SK-N-MC (cell line): ENCODE measurements at places on chromosomes 4 and X.

GRCh38 chr4:26854701-26855100 lies 5.9 kb upstream of the STIM2 start:
- no peak for DNase-seq

GRCh38 chr4:82215039-82215438 lies 158.8 kb downstream of the HNRNPD start:
- no peak for DNase-seq

GRCh38 chr4:48910511-48910910 lies 3.9 kb upstream of the OCIAD2 start:
- no peak for DNase-seq

GRCh38 chr4:1862055-1862911 lies 6.3 kb upstream of the LETM1 start:
- no peak for DNase-seq

- no peak for DNase-seq
Observed at GRCh38 chrX:111123606-111124179, 27.7 kb downstream of the PAK3 start.

DNA sequence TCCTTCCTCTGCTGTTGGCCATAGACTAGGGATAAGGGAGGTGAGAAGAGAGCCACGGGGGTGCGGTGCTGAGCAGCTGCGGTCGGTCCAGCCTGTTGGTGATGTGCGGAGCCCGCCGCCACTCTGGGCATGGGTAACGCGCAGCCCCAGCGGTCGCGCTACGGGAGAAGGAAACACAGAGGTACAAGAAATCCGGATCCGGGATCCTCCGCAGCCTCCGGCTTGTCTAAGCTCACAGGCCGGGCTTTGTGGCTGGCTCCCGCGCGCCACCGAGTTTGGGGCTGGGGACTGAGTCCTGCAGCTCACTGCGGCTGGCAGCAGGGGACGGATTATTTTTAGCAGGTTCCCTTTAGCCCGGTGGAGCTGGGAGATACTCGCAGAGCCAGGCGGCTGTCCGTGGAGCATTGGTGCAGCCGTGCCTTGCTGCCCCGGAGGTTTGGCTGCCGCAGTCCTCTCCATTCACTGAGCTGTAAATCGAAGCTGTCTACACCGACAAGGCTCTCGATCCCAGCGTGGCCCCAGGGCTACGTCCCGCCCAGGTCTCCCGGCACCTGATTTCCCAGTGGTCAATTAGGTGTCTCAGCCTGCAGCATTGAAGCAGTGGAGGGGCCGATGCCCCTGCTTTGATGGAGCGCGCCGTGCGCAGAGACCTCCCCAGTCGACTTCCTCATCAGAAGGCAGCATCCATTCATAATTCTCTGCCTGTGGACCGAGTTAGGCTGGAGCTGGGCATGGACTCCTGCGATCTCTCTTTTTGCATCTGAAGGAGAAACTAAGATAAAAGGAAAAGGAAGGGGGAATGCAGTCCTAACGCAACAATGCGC lies 81.9 kb upstream of the SCML1 start:
- DNase-seq: no peak

DNA sequence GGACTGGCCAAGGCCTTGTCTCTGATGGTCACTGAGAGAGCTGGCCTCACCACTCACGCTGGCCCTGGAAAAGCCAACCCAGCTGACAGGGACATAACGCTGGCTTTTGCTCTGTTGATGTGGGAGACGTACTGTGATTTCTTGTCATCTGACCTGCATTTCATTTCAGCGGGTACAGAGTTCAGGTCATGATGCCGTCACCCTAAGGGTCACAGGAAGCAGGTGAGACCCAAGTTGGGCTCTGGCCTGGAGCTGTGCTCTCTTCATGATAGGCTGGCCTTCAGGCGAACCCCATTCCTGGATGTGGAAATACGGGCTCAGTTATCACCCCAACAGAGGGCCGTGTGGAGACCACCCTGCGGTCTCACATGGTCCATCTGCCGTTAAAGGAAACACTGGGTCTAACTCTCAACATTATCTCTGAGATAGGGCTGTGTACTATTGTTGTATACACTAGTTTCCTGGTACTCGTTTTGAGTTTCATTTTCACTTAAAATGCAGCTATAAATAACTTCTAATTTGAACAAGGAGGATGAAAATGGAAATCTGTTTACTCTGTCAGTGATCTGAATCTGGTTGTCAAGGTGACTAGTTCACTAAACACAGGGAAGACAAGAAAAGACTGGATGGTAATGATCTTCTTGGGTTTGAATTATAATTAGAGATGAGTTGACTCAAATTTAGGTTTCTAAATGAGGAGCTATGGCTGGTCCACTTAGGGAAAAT lies 89.1 kb downstream of the TBC1D9 start:
- DNase-seq: no peak

DNA sequence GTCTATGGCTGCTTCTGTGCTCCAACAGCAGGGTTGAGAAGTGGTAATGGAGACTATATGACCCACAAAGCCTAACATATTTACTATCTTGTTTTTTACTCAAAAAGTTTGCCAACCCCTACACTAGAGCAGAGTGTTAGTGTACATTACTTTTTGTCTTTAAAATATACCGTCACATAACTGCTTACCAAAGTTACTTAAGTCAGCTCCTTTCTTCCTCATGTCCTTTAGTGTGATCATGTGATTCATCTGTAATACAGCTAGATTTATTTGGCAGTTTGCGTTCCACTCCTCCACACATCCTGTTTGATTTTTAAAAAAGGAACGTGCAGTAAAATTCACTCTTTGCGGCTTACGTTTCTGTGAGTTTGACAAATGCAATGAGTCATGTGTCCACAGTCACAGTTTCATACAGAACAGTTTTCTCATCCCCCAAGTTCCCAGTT lies 162.4 kb upstream of the GPRIN3 start:
- DNase-seq: no peak

DNA sequence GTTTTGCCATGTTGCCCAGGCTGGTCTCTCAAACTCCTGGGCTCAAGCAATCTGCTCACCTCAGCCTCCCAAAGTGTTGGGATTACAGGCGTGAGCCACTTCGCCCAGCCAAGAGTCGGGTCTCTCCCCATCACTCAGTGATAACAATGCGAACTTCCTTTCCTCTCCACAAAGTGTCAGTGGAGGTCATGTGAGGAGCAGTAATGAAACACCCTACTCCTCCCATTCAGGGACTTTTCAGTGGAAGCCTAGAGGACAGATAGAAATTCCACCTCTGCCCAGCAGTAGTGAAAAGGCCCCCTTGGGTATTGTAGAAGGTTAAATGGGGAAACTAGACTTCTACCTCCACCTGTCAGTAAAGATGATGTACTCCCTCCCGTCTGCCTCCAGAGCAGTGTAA lies 141.9 kb upstream of the STK26 start:
- DNase-seq: no peak

GRCh38 chr4:185881430-185881829 lies 69.4 kb upstream of the SORBS2 start:
- no peak for DNase-seq

GRCh38 chr4:89725268-89725667 lies 111.7 kb downstream of the SNCA start:
- DNase-seq: no peak

DNA sequence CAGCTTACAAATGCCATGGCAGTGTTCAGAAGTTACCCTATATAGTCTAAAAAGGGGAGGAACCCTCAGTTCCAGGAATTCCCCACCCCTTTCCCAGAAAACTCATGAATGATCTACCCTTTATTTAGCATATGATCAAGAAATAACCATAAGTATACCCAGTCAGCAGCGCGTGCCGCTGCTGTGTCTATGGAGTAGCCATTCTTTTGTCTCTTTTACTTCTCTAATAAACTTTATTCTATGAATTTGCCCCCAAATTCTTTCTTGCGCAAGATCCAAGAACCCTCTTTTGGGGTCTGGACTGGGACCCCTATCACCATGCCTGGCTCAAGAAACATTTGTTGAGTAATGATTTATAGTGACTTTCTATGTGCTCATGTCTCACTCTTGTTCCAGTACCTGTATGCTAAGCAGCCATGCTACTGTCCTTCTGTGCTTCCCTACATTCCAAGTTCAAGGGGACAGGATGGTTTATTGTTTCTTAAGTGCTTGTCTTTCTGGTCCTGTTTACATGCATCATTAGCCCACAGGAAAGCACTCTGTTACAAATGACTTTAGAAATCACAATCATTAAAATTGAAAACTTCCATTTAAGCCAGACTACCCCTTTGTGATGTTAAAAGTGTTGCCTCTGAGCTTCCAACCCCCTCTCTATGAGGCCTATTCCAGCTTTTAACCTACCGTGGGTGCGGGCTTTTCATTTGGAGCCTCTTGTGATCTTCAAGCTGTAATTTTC lies 63.4 kb upstream of the S100G start:
- no peak for DNase-seq

DNA sequence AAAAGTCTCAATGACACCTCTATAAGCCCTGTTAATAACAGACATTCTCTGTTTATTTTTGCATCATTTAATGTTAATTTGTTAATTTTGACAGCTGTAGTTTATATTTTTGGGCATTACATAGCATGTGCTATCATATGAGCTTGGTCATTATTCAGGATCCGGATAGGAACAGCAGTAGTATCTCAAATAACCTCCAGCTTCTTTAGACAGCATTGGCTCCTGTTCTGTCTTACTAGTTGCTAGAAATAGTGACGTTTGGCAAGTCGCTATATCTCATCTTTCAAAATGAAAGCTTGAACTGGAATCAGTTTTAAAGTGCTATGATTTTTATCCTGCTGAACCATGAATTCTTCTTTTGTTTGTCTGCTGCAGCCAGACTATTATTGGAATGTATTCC lies 9.0 kb upstream of the ADGRA3 start:
- no peak for DNase-seq

GRCh38 chr4:80196259-80196921 lies 913 bp upstream of the PRDM8 start:
- DNase-seq: no peak

GRCh38 chr4:73603271-73603710 lies 16.9 kb downstream of the RASSF6 start:
- peak; percentile 48 for DNase-seq

DNA sequence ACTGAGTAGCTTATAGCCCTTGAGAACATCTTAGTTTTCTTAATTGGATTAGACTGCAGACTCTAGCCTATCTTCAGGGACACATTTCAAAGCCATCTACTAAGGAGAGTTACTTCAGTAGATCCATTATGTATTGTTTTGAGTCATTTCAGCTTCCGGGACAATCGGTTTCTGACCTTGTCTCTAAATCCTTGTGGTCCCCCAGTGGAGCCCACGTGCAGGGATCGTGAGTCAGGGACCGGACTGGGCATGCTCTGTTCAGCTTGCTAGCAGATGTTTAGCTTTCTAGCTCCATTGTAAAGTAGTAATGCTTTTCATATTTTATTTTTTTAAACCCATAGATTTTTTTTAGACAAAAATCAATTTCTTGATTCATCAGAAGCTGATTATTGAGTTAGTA lies 211.9 kb upstream of the PRPS2 start:
- no peak for DNase-seq

DNA sequence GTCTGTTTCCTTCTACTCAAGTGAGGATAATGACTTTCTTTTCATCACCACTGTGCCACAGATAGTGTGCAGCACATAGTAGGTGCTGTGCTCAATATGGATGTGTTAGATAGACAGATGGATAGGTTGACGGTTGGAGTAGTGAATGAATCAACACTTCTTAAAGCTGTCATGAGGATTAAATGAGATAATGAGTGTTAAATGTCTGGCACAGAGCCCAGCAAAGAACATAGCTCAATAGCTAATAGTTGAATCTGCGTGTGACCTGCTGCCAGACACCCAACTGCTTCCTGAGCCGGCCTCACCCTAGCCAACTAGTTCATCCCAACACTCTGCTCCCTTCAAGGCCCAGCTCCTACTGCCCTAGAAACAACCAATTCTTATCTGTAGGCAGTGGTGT lies 67.7 kb upstream of the PJA1 start:
- no peak for DNase-seq

DNA sequence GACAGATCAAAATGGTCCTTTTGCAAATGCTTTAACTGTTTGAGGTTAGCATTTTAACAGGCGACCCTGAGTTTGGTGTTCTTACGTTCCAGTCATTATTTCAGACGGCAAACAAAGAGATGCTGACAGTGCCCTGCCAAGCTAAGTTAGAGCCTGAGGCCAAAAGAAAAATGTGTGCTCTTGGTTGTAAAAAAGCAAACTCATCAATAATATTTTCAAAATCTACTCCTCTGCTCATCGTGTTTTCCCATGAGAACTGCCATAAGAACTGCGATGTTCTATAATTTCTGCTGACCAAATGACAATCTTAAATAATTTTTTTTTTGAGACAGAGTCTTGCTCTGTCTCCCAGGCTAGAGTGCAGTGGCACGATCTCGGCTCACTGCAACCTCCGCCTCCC lies 62.7 kb upstream of the BCLAF3 start:
- no peak for DNase-seq

GRCh38 chr4:65096630-65097029 lies 573.7 kb downstream of the EPHA5 start:
- DNase-seq: no peak

DNA sequence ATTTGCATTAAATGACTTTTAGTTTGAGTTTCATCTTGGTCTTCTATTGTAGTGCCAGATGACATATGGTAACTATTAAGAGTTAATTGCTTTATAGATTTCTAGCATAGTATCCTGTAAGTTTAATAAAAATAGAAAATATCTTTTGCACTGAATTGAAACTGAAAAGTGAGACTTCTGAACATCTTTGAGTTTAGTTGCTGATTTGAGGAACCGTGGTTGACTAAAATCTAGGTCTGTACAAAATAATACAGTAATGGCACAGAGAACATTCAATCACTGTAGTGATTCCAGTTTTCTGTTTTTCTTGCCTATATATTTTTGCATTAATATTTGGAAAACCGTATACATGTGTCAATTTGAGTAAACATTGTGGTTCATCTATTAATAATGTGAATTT lies 60.7 kb downstream of the SPATA4 start:
- DNase-seq: no peak

DNA sequence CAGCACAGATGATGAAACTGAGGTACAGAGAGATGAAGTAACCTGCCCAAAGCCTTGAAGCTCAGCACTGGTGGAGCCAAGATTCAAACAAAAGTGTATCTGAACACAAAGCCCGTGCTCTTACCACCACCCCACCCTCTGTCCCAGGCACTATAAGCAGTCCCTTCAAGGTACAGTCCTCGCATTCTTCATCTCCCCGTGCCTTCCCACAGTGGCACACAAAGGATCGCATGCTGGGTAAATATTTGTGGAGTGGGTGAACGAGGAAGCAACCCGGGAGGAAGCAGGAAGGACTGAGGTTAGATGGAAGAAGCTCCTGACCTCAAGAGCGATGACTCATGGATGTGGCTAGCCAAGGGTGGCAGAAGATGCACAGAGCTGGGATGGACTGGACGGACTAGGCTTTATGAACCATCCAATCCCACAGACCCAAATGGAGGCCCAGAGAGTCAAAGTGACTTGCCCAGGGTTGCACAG lies 18.4 kb downstream of the IQSEC2 start:
- DNase-seq: no peak

- DNase-seq: no peak
Observed at GRCh38 chr4:7313347-7313811, 121.0 kb downstream of the SORCS2 start.

GRCh38 chrX:11968991-11969390 lies 169.3 kb upstream of the FRMPD4 start:
- DNase-seq: no peak

DNA sequence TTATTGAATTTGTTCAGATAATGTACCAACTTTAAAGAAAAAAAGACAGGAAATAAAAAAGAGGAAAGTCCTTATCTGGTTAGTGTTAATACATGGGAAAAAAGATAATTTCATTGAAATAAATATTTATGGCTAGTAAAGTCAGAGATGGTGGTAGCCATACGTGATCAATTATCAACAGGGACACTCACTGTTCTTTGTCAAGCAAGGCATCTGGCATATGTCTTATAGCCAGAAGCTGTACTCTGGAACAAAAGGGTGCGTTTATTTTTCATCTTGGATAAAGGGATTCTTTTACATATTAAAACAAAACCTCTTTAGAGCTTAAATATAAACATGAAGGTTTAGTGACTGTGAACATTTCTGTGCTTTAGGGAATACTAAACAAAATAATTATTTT lies 26.7 kb downstream of the HDX start:
- no peak for DNase-seq
